ENCODE measurements at places on chromosomes 7 and 10. TPM values are rescaled to one million over a fixed set of nuclear protein-coding genes. Genes with fewer than 3 reads are reported as not detected.

PDSS1 gene
- 4.7 TPM for total RNA-seq

CALML5 gene
- total RNA-seq, result not detected

POLR2J2 gene
- total RNA-seq, result not detected

PDE1C gene
- total RNA-seq, result 5.9 TPM

ANXA8 gene
- total RNA-seq, result 0.16 TPM

TCF7L2 gene
- total RNA-seq, result 15.3 TPM

SCD gene
- 28.5 TPM for total RNA-seq

SFXN2 gene
- 6.1 TPM for total RNA-seq

AP4M1 gene
- 19.9 TPM for total RNA-seq

PTPRN2 gene
- 7.1 TPM for total RNA-seq

UBTD1 gene
- total RNA-seq, result 7.8 TPM

GPR15LG gene
- not detected for total RNA-seq

EEPD1 gene
- total RNA-seq, result 15.2 TPM

- DNase-seq, result no peak
These were observed 12.2 kb downstream of the DGKI start for GRCh38 chr7:137834552-137834951.

DNA sequence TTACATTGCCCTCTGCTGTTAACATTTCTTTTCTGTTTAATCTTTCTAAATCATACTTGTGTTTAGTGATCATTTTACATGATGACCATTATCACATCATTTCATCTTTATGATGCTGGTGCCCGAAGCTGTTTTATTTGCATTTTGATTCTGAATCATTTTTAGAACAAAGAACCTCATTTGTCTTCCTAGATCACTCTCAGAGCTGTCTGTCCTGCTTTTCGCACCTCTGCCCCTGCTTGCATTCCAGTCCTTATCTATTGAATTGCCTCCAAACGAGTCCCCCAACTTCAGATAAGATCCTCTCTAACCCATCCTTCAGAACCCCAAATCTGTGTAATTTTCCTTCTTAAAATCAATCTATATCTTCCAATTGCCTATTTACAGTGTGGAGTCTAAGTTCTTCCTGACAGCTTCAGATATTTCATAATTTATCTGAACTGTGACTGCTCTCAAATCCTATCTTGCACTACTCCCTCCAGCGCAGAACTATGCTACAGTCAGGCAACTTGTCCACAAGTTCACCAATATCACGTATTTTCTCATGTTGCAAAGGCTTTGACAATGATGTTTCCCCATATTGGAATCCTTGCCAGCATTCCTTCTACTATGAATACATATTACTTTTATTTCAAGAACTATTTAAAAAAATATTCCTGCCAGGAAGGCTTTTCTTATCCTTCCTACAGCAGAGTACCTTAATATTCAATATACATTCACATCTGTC, 346.5 kb upstream of the CACNA2D1 start:
- no peak for DNase-seq

GRCh38 chr7:24836084-24836483, 78.8 kb upstream of the GSDME start:
- DNase-seq, result no peak

DNA sequence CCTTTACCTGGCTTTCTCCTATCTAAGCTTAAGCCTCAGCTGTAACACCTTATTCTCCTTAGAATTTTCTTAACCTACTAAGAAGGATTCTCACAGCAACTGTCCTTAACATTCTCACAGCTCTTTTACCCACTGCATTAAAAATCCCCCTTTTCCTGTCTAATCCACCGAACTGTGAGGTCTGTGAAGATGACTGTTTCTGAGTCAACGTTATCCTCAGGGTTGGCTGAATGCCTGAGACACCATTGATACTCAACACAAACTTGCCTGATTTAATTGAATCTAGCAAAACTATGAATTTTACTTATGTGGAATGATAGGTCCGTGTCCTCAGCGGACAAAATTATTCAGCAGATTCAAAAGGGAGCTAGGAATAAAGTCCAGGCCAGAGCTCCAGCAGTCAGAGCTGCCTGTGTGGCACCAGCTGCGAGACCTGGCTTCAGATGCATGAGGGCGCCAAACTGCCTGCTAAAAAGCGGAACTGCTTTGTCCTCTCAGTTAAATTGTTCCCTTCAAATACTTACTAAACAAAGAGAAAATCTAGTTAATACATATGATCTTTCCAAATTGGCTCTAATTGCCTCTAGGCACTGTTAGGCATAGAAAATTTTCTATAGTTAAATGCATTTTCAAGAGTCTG, 33.4 kb upstream of the VWDE start:
- DNase-seq, result no peak

- no peak for DNase-seq
These were observed 148.6 kb upstream of the FAM3C start for GRCh38 chr7:121544726-121545125.

- DNase-seq, result no peak
These were observed 32.0 kb upstream of the RBM20 start for GRCh38 chr10:110612087-110612486.

- DNase-seq, result peak; percentile 13
These were observed 316.4 kb downstream of the RPS24 start for GRCh38 chr10:78349911-78350663.

GRCh38 chr10:59847888-59848287, 58.5 kb downstream of the CCDC6 start:
- DNase-seq, result no peak

DNA sequence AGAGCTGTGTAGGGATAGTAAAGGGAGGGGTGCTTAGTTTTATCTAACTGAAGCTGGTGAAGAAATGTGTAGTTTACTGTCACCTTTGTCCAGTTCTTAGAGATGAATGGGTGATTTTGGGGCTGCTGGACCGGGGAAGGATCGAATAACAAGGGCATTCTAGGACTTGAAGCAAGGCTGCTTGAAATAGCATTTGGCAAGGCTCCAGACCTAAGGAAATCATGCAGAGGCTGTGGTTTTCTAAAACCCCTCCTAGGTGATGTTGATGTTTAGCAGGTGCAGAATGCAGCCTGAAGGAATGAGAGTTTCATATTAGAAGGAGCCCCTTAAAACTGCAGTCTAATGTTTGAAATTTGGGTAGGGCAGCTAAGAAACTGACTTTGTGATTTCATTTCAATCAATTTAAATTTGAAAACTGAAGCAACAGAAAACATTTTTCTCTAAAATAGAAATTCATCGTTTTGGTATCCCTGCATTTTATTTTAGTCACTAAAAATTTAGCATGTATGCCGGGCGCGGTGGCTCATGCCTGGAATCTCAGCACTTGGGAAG, 68.5 kb downstream of the TET1 start:
- DNase-seq, result no peak

- DNase-seq, result no peak
These were observed 22.5 kb downstream of the SYPL1 start for GRCh38 chr7:106089647-106090046.

DNA sequence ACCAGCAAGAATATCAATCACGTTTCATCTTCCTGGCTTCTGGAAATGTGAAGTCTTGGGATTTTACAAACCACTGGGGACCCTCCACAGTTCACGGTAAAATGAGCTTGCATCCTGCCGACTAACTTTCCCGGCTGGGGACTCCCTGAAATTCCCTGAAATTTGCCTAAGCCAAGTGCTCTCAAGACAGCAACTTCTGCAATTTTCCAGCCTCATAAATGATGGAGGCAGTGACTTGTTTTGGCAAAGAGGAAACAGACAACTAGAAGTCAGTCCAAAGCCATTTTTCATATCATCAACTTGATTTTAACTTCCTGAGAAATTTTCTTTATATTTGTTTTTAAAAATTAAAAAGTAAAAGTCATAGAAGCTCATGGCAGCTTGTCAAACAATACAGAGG, 212.3 kb downstream of the FANK1 start:
- no peak for DNase-seq

DNA sequence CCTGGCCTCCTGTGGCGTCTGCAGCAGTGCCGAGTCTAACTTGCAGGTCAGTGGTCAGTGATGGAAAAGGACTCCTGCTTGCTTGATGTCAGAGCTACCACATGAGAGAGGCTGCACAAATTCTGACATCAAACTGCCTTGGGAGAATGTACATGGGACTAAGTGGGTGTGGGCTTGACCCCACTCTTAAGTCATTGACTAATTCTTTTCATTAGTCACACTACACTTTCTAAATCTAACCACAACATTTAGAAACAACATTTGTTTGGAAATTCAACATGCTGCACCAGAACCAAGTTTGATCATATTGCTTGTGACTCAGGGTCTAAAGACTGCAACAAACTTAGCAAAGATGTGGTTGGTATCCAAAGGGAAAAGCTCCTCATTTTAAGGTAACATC, 24.4 kb upstream of the CDC14C start:
- no peak for DNase-seq

GRCh38 chr10:103804871-103805270, 50.5 kb downstream of the SH3PXD2A start:
- no peak for DNase-seq

DNA sequence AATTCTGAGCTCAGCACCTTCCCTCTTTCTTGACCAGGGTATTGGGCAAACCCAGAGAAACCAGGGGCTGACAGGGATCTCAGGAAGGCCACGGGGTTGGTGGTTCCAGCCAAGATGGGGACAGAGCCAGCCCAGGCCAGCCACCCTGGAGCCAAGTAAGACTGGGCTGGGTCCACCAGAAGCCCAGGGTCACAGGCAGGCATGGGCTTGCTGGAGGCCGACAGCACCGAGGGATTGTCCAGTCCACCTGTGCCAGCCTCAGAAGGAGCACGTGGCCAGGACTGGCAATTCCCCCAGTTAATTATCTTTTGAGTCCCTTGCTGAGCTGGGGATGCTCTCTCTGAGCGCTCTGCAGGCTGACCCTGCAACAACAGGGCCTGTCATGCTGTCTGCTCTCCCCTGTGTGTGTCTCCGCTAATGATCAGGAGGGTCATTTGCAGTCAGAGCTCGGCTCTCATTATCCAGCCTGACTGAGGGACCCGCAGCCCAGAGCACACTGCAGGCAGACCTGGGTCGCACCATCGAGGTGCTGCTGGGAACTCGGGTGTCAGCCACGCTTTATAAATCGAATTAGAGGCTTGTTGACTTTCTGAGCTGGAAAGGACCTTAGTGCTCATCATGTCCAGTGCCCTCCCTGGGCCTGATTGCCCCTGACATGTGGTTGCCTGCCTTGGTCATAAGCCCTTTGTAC, 69.5 kb upstream of the PPIF start:
- no peak for DNase-seq

DNA sequence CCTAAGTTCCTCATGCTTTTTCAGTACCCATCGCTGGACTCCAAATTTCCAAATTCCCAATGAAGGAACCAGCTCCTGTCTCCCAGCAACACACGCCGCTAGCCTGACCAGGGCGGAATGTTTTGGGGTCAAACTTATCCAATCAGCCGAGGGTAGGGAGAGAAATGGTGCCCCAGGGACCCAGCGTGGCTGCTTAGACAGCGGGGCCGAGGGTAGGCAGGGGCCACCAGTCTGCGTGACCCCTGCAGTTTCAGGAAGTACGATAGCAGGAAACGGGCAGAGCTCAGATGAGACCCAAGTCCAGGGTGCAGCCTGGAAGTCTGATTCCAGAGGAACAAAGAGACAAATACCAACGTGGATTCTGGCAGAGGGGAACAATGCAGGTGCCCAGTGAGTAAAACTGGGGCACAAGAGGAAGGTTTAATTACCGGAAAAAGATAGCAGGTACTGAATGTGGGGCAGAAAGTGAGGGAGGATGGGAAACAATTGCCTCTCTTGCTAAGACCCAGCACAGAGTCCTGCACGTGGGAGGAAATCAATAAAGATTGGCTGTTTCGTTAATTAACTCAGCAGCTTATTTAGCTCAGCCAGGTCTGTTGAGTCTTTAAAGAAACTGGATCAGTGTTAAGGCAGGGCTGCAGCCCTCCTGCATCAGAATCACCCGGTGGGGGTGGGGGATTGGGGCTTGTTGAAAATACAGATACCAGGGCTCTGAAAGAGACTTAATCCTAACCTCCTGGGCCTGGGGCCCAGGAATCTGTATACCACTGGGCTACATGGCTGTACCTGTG, 50.4 kb upstream of the NFE2L3 start:
- peak; percentile 65 for DNase-seq

DNA sequence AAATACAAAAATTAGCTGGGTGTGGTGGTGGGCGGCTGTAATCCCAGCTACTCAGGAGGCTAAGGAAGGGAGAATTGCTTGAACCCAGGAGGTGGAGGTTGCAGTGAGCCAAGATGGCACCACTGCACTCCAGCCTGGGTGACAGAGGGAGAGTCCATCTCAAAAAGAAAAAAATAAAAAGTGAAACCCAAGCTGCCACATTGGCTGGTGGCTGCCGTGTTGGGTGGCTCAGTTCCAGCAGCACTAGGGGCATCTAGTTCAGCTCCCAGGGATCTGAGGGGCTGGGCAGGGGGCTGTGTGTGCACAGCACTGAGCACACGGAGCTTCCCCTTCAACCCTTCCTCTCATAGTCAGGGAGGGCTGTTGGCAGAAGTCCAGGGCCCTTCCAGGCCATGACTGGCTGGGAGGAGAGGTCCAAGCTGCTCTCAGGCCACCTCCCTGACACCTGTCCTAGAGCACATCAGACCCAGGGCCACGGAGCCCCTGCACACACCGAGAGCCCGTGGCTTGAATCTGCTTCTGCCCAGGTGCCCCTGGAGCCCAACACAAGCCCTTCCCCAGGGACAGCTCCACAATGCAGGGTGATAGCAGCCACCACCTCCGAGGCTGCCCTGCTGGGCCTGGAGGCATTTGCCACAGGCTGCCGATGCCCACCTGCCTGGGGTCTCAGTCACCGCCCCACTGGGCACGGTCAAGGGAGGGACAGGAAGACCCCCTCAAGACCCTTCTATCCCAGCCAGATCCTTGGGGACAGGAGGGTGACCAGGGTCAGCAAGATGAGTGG, 47.3 kb downstream of the YKT6 start:
- no peak for DNase-seq

GRCh38 chr10:61464461-61465170, 11.4 kb upstream of the TMEM26 start:
- DNase-seq, result no peak

GRCh38 chr7:51045319-51046102, 262.8 kb upstream of the GRB10 start:
- no peak for DNase-seq

DNA sequence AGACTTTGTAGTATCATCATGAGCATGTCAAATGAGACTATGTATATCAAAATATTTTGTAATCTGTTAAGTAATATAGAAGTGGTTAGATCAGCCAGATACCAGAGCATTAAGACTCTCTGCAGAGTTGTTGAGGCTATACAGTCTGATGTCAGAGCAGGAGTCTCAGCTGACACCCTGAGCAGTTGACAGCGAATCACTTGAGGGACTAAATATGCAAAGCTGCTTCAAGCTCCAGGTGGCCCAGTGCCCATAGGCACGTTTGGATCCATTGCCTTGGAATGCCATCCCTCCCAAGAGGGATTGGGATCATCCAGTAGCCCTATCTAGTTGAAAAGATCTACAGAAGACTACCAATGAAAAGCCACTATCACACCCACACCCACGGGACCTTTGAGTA, 210.2 kb downstream of the TAX1BP1 start:
- no peak for DNase-seq

DNA sequence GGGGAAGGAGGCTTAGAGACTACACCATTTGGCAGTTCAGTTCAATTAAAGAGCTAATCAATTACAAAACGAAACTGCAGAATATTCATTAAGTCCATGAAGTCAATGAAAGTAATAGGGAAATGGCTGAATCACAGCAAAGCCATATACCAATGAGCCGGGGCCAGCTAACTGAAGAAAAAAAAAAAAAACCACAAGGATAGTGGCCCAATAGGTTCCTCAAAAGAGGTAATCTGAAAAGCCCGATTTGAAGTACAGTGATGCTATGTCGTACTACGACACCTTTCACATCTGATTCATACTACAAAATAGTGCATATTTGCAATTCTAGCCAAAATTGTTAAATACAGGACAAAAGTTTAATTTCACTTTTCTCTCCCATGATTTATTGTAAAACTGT, 2.5 kb downstream of the ARHGAP12 start:
- no peak for DNase-seq

Data from sigmoid colon (tissue), 7 donors.